ENCODE measurements at places on chromosomes 3 and 15.

GRCh38 chr3:10437272-10437994 is 68.0 kb downstream of the ATP2B2 start:
- no peak for DNase-seq

DNA sequence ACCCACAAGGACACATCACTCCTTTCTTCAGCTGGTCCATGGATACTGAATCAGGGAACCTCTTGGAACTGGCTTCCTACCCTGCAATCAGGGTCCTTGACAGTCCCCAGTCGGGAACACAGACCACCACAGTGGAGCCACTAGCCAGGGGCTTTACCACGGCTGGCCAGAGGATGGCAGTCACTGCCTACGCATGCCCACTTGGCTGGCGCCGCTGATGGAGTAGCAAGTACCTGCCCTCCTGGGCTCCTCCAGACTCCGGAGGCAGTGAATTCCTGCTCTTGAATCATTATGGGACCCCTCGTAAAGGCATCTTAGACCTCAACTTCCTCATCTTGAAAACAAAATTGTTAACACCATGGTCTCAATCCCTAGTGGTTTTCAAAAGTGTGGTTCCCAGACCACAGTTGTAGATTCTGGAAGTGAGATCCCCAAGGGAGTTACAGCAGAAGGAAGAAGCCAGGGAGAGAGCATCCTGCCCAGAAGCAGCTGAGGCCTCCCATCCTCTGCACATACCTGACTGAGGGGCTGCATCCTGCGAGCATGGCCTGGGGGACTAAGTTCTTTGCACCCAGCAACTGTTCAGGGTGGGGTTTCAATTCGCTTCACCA is 9.1 kb upstream of the SKIC8 start:
- DNase-seq = no peak

GRCh38 chr3:126516936-126517290 is 660 bp downstream of the UROC1 start:
- DNase-seq = no peak

- no peak for DNase-seq
Measured at GRCh38 chr3:149894205-149894604, 76.5 kb downstream of the PFN2 start.

DNA sequence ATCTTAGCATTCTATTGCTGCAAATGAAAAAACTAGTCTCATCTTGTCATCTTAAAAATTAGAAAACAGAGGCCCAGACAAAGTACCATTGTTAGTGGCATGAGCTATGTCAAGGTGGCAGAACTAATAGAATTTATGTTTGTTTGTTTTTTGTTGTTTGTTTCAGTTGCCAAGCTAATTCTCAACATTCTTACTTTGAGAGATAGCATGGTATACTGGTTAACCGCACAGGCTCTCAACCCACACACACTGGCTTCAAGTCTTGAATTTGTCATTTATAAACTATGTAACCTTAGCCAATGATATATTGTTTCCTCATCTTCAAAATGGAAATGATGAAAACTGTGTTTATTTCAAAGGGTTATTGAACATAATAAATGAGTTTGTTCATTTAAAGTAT is 367.6 kb upstream of the PLSCR5 start:
- no peak for DNase-seq

DNA sequence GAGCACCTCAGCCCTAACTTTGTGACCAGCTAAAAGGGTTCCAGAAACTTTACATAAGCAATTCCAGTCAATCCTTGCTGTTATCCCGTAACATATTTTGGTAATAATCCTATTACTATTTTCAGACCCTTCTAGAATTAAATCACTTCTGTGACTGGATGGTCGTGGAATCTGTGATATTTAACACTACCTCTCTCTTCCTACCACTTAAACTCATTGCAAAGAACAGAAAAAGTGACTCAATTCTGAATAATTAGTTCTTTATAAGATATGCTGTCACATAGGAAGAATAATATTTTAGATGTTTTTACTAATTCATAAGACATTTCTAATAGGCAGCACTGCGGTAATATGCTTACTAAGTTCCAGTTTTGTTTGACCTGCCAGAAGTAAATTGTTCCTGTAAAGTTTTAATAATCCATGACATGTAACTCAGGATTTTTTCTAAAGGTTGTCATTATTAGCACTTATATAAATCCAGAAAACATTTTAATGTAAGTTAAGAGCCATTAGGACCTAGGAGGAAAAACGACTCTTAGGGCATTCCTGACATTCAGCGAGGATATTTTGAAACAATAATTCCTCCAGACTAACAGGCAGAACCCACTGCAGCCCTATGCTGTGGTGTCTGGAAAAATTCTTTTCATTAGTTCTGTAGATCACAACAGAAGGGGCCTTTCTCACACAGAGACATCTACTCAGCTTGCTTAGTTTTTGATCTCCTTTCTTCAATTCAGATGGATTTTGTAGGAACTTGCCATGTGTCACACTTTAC is 113.3 kb upstream of the MBNL1 start:
- no peak for DNase-seq

GRCh38 chr3:50357481-50357880 is 1.8 kb downstream of the TMEM115 start:
- DNase-seq = no peak

DNA sequence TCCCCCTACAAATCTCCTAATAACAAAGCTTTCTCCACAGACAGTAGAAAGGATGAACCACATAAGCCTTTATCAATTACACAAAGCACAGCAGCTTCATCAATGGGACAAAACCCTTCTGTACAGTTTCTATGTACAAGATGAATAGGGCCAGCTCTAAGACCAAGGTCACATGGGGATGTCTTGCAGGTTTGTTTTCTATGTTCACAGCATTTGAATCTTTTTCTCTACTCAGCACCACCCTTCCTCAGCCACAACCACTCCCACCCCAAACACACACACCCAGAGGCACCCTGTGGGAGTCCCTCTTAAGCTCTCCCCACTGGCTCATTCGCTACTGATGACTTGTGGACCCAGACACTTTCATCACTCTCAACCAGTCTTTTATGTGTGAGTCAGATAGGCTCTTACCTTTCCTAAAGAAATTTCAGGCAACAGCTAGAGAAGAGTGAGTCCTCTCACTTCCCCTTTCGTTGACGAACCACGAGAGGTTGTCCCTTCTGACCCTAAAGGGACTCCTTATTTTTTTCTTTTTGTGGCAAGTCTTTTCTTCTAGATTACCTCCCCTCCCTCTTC is 57.9 kb downstream of the ARHGAP31 start:
- no peak for DNase-seq

- DNase-seq = no peak
Measured at GRCh38 chr3:97291901-97292300, 472.7 kb upstream of the ARL6 start.
